Mesendoderm (in vitro differentiated cells): ENCODE measurements at places on chromosomes 7 and 10.

GRCh38 chr10:35446439-35446838 is 110.1 kb downstream of the CCNY start:
- no peak for DNase-seq

GRCh38 chr10:538895-539294 is 150.6 kb downstream of the DIP2C start:
- no peak for DNase-seq

DNA sequence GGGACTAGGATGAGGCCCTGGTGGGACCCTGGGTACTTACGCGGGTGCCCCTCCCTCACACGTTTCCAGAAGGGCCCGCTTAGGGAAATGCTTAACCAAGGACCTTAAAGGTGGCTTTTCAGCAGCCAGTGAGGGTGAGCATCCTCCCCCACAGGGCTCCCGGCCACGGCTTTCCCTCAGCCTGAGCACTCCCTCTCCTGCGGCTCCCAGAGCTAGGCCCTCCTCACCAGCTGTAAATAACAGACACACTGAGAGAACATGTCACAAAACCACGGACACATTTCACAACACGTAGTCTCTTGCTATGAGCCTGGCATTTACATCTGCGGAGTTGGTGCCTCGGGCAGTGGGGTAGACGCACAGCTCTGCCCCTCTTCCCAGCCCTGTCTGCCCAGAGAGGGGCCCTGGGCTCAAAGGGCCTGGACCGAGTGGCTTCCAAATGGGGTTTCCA is 25.2 kb downstream of the GRID1 start:
- no peak for DNase-seq

DNA sequence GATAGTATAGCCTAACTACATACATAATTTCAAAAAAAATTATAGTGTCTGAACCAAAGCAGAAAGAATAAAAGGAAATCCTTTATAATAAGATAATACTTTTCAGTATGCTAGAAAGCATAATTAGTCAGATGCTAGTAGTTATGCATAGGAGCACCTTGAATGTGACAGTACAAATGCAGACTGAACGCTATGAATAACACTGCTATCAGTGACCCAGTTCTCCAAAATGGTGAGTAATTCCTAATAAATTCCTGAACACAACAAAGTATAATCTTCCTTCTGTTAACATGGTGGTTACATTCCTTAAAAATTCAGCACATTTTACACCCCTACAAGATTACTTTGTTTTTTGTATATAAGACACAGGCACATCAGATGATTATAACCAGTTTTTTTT is 1.2 kb upstream of the CHPF2 start:
- DNase-seq, result no peak

DNA sequence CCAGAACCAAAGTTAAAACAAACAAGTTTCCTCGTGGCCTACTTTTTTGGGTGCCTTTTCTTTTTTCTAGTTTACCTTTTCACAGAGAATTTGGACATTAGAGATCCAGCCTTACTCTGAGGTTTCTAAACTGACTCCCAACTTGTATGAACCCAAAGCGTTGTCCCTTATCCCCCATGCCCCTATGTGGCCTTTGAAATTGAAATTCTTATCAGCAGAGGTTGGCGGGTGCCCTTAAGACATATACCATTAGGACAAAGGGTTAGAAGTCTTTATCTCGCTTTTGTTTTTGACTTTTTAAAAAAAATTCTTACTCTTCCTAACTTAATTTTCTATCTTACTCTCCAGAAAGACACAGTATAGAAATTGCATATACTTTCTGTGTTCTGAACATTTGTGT is 76.3 kb upstream of the C7orf33 start:
- no peak for DNase-seq

- DNase-seq, result no peak
These were observed 100.9 kb upstream of the SORCS3 start for GRCh38 chr10:104540181-104540580.

- DNase-seq, result no peak
These were observed 11.9 kb downstream of the TWIST1 start for GRCh38 chr7:19105546-19105945.

GRCh38 chr10:131239926-131240325 is 71.6 kb downstream of the TCERG1L start:
- DNase-seq, result no peak

- no peak for DNase-seq
These were observed 260.7 kb upstream of the PRKCQ start for GRCh38 chr10:6840766-6841165.
